CD4-positive, CD25-positive, alpha-beta regulatory T cell (primary cell): ENCODE measurements at places on chromosomes 6 and 20. TPM values are rescaled to one million over a fixed set of nuclear protein-coding genes. Genes with fewer than 3 reads are reported as not detected.
A peak's percentile ranks its signal among the peaks of the same experiment; 100 is the strongest.

DNA sequence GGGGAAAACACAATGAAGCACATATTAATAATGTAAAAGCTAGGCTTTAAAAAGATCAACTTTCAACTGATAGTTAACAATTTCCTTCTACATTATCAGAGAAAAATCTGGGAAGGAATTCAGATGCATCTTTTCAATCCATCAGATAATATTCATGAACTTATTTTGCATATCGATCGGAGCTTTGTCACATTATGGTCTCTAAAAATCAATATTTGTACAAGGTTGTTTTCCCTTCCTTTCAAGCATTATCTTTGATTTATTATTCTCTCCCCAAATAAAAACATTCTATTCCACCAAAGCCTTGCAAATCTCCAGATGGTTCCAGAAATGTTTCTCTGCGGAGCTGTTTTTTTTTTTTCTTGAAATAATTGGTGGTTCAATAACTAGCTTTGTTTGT lies 101.9 kb downstream of the GPR63 start:
- H3K36me3 ChIP-seq = no peaks in the 10 kb centered on the region
- no peak overlapping the region for H3K4me3 ChIP-seq
- no peak overlapping the region for H3K27ac ChIP-seq
- H3K4me1 ChIP-seq = no peaks in the 10 kb centered on the region
- no peaks in the 10 kb centered on the region for H3K27me3 ChIP-seq
- no peak for DNase-seq

Gene VNN1
- total RNA-seq = not detected

GRCh38 chr6:2353412-2354137 lies 108.2 kb upstream of the GMDS start:
- H3K4me1 ChIP-seq = no peaks in the 10 kb centered on the region
- DNase-seq = peak; percentile 66
- H3K27ac ChIP-seq = no peak overlapping the region
- H3K27me3 ChIP-seq = no peaks in the 10 kb centered on the region

- H3K27ac ChIP-seq = no peak overlapping the region
- no peak overlapping the region for H3K4me3 ChIP-seq
- no peaks in the 10 kb centered on the region for H3K27me3 ChIP-seq
- no peaks in the 10 kb centered on the region for H3K36me3 ChIP-seq
- H3K4me1 ChIP-seq = peaks cover 3% of the 10 kb centered on the region
- DNase-seq = no peak
These were observed 48.9 kb upstream of the BHLHE23 start for GRCh38 chr20:63055575-63056235.

Gene ZNF512B
- 21.2 TPM for total RNA-seq

GRCh38 chr6:17311595-17312311 lies 30.6 kb downstream of the RBM24 start:
- H3K27me3 ChIP-seq = no peaks in the 10 kb centered on the region
- no peaks in the 10 kb centered on the region for H3K4me1 ChIP-seq
- H3K4me3 ChIP-seq = no peak overlapping the region
- DNase-seq = no peak
- H3K27ac ChIP-seq = no peak overlapping the region

- peak overlapping the region; percentile 45 for H3K27ac ChIP-seq
- DNase-seq = peak; percentile 46
- peak overlapping the region; percentile 64 for H3K4me3 ChIP-seq
- H3K36me3 ChIP-seq = peaks cover 5% of the 10 kb centered on the region
- H3K27me3 ChIP-seq = no peaks in the 10 kb centered on the region
These were observed 21.5 kb downstream of the ACSS1 start for GRCh38 chr20:25036331-25036936.

Gene ZSCAN31
- 0.52 TPM for total RNA-seq

Gene UNC93A
- total RNA-seq = not detected
